Large intestine (tissue), 12 donors: ENCODE measurements at places on chromosomes 13 and 19.

GRCh38 chr19:46115396-46116106 is 8.9 kb downstream of the IGFL3 start:
- no peak for DNase-seq

GRCh38 chr19:14004619-14005348 is 1.3 kb downstream of the RFX1 start:
- peak; percentile 55 for DNase-seq

DNA sequence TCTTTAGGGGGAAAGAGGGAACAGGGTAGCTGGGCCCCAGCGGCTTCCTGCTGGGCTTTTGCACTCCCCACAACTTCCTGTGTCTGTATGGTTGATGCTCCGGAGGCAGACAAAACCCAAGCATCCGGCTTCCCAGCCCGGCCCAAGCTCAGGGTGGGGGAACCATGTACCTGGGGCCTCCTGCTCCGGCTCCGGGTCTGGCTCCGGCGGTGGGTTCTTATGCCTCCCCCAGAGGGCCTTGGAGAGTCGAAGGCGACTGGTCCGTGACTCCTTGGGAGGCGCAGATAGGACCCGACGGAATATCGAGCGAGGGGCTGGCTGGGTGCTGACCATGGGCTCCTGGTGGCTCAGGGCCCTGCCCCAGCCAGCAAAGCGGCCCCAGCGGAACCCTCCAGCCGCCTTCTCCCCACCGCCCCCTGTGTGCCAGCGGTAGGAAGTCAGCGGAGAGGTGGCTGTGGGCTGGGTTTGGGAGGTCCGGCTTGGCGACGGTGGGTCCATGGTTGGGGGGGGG is 428 bp downstream of the RASAL3 start:
- no peak for DNase-seq

- no peak for DNase-seq
Measured at GRCh38 chr13:36966404-36966803, 32.7 kb downstream of the ALG5 start.

DNA sequence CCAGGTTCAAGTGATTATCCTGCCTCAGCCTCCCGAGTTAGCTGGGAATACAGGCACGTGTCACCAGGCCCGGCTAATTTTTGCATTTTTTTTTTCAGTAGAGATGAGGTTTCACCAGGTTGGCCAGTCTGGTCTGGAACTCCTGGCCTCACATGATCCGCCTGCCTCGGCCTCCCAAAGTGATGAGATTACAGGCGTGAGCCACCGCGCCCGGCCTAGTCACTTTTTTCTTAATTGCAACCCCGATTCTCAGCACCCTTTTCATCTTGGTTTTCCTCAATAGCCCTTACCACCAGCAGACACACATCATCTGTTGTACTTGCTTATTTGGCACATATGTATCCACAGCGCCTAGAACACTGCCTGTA is 550 bp upstream of the GPI start:
- DNase-seq, result no peak

GRCh38 chr19:27647423-27647822 is 1565.5 kb downstream of the UQCRFS1 start:
- DNase-seq, result no peak

DNA sequence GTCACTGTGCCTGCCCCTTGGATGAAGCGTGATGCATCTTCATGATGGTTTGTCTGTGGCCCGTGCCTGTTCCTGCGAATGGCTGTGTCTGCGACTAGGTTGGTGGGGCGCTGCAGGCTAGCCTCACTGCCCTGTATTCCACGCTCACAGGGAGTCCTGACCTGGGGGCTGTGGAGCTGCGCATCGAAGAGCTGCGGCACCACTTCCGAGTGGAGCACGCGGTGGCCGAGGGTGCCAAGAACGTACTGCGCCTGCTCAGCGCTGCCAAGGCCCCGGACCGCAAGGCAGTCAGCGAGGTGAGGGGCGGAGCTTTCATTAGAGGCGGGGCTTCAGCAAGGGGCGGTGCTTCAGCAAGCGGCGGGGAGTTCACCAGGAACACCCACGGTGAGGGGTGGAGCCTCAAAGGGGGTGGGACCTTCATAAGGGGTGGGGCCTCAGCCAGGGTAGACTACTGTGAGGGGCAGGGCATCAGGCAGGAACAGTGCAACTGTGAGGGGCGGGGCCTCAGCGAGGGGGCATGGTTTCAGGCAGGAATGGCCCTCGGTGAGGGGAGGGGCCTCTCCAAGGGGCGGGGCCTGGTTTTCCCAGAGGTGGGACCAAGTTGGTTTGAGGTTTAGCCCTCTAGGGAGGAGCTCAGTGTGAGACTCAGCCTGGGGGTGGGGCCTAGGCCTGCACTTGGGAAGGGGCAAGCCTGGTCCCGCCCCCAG is 17.2 kb downstream of the PKN1 start:
- no peak for DNase-seq

DNA sequence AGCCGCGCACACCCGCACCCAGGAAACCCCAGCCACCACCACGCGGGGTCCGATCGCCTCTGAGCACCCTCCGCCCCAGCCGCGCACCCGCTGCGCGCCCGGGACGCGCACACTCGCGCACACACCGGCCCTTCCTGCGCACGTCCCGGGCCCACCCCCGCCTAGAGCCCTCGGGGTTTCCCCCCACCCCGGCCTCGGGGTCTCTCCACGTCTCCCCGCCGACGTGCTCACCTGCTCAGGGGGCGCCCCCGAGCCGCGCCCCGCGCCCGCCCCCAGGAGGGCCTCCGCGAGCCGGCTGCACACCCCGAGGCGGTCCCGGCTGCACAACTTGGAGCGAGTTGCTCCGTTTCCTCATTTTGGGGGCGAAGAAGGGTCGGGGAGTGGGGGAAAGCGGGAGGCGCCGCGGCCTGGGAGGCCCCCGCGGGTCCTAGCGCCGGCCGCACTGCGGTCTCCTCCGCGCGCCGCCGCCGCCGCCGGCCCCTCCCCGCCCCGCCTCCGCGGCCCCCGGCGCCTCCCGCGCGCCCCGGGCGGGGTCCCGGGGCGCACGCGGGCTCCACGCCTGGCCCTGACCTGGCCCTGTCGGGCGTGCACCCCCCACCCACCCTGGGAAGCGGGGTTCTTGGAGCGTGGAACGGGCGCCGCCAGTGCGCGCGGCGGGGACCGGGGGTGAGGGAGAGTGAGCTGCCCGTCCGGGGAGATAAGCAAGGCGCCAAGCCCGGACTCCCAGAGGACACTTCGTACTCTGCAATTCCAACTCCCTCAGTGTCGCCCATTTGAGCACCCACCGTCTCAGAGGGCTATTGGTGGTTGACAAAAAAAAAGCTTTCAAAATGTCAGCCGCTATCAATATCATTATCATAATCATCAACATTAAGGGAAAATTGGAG is at the start of gene MATK:
Gene MATK (minus strand): TSS at position 444 of the 887 bp plus-strand sequence. CDS start 1,246 bp downstream, outside the sequence.
- DNase-seq, result no peak

- no peak for DNase-seq
Measured at GRCh38 chr19:10228920-10229319, 2.2 kb downstream of the S1PR2 start.

GRCh38 chr19:10655457-10656312 is 1.5 kb downstream of the ILF3 start:
- DNase-seq, result peak; percentile 30

DNA sequence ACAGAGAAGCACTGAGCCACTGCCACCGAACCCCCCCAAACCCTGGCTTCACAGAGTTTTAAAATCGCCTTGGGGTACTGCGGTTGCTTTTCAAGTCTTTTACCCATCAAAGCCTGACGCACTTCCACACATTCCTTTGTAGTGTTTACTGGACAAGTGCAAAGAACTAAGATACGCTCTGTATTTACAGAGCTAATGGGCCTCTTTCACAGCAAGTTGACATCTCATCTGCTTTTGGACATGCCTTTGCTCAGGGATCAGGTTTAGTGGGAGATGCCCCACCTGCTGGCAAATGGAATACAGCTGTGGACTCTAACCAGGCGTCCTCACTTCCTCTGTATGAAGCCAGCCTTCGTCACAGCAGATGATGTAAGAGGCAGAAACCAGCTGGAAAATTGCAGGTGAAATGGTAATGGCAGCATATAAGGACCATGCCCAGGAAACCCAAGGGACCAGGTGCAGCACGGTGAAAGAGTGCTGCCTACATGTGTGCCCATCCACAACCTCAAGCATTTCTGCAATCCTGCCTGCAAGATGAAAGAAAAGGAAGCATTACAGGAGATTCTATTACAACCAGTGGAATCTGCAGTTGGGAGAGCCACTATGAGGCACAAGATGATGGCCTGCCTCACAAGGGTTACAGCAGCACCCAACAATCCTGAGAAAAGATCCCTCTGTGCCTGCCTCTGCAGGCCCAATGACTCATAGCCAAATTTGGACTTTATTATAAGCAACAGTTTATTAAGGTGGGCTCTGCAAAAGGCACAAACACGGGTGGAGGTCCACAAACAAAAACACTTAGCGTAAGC is 34.7 kb downstream of the BRD4 start:
- peak; percentile 81 for DNase-seq

GRCh38 chr13:79654520-79654919 is 173.6 kb downstream of the NDFIP2 start:
- DNase-seq, result no peak

DNA sequence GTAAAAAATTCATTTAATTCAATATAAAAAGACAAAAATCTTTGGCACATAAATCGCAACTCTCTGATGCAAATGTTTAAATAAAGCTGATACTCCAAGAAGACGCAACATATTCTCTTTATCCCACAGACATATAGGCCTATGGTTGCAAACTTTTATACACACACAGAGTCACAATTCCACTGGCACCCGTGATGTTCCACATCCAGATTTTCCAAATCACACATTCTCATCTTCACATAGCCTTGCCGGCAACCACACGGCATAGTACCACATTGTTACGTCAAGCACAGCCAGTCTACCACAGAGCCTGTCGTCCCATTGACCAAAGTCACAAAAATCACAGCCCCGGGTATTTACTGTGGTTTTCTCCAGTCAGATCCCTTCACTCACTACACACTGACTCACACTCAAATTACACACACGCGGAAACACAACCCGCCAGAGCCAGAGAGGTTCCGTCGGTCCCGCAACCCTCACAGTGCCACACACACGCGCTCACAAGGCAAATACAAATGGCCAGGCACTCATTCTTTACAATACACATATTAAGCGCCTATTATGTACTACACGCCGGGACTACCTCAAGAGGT is 546 bp upstream of the ZNF546 start:
- peak; percentile 10 for DNase-seq

DNA sequence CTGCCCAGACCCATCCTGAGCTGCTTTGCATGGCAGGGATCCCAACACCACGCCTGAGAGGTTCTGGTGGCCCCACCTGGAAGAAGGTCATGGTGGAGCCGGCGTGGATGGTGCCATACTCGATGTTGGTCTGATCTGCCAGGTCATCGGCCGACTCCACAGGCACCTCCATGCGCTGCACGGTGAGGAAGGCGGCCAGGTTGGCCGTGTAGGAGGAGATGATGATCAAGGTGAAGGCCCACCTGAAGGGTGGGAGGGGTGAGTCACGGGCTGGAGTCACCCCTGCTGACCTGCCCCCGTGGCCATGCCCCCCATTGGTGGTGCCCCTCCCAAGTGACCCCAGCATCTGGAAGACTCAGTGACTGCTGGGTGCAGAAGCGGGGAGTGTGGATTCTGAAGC is 12.5 kb upstream of the ATP1A3 start:
- no peak for DNase-seq

GRCh38 chr13:58476206-58476918 is 844.8 kb downstream of the PCDH17 start:
- no peak for DNase-seq

GRCh38 chr13:75910591-75910990 is 274.5 kb downstream of the LMO7 start:
- no peak for DNase-seq

GRCh38 chr19:30558793-30559192 is 186.6 kb downstream of the ZNF536 start:
- no peak for DNase-seq

- DNase-seq, result no peak
Measured at GRCh38 chr13:89883893-89884448, 1463.5 kb upstream of the MIR17HG start.

DNA sequence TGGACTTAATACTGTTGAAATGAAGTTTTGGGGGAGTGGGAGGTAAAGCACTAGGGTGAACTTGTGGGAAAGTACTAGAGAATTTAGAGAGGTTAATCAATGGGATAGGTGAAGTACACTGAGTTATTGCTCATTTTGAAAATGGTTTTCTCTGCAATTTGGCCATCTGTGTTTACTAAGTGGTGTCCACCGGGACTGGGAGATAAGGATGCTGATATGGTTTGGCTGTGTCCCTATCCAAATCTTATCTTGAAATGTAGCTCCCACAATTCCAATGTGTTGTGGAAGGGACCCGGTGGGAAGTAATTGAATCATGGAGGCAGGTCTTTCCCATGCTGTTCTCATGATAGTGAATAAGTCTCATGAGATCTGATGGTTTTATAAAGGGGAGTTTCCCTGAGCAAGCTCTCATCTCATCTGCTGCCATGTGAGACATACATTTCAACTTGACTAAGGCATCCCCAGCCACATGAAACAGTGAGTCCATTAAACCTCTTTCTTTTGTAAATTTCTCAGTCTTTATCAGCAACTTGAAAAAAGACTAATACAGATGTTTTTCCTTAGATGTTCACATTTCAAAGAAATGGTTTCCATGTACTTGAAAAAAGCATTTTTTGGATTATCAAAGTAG is 1569.4 kb upstream of the PRR20A start:
- DNase-seq, result no peak

DNA sequence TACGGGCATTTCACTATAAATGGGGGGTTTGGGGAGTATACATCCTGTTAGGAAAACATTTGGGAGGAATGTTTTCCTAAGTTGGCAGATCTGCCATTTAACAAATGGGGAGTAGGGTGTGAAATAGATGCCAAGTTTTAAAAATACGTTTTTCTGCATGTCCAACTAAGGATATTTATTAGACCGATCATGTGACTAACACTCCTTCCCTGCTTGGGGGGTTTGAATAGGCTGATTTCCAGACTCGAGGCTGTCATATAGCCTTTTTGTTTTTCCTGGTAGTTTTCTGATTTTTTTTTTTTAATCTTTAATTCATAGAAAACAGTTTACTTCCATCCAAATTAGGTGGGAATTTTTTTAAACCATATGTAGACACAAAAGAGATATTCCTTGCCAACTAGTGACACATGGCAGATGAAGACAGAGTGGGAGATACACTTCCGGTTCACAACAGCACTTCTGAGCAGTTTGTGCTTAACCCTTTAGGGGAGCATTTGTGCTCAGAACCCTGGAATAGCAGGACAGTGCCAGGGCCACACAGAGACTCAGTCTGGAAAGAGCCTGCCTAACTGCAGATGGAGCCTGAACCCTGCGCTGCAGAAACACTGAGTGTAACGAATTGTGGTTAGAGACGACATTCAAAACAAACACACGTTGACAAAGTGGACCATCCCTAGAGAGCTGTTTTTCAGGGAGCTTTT is 5.6 kb upstream of the GATAD2A start:
- DNase-seq, result no peak

- no peak for DNase-seq
Measured at GRCh38 chr19:30359936-30360335, 12.2 kb upstream of the ZNF536 start.

GRCh38 chr13:53405616-53406015 is 377.0 kb downstream of the OLFM4 start:
- no peak for DNase-seq

DNA sequence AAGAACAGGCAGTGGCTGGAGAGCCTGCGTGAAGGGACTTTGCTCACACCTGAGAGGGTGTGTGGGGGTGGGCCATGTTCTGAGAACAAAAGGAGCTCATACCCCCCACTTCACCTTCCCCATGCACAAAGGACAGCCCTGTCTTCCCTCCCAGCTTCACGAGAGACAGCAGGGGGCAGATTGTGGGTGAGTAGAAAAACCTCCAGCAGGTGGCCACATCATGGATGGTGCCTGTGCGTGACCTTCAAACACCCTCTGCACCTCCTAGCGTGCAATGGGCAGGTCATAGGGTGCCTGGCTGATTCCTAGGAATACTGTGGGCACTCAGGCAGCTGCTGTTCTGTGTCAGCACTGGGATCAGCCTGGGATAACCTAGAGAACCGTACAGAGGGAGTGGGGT is 36.3 kb upstream of the PSG9 start:
- no peak for DNase-seq
